ENCODE measurements at places on chromosomes 1 and 21.

DNA sequence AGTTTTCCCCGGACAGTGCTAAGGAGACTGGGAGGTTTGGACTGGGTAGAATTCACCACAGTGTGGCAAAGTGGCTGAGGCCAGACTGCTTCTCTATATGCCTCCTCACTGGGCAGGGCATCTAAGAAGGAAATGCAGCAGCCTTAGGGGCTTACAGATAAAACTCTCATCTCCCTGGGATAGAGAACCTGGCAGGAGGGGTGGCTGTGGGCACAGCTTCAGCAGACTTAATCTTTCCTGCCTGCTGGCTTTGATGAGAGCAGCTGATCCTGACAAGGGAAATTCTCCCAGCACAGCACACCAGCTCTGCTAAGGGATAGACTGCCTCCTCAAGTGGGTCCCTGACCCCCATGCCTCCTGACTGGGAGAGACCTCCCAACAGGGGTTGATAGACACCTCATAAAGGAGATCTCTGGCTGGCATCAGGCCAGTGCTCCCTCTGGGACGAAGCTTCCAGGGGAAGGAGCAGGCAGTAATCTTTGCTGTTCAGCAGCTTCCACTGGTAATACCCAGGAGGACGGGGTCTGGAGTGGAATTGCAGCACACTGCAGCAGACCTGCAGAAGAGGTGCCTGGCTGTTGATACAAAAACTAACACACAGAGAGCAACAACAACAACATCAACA, 25.2 kb downstream of the KIFAP3 start:
- peak; percentile 7 for DNase-seq

GRCh38 chr1:22922640-22923039, 50.0 kb downstream of the LACTBL1 start:
- no peak for DNase-seq

DNA sequence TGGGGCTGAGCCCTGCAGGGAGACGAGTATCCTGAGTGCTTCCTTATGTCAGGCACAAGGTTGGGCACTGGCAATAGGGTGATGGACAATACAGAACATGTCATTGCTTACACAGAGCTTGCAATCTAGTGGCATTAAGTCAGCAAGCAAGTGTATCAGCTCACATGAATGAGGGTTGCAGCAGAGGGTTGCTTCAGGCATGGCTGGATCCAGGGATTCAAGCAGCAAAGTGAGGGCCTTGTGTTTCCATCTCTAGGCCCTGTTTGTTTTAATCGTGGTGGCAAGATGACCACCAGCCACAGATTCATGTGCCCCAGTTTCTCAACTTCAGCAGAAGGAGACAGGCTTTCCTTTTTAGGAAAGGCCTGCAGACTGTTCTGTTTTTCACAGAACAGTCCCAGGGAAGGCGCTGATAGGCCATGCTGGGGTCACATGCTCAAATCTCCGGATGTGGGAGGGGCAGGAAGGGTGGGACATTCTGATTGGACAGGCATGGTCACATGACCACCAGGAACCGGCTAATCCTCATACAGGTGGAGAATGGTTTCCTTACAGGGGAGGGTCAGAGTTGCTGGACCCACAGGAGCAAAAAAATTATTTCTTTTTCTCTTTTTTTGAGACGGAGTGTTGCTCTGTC, 14.4 kb downstream of the PLOD1 start:
- DNase-seq, result no peak

- DNase-seq, result no peak
These were observed 31.9 kb downstream of the OTUD7B start for GRCh38 chr1:149978547-149979023.

- no peak for DNase-seq
These were observed 3.9 kb downstream of the NEGR1 start for GRCh38 chr1:72278461-72278860.

- DNase-seq, result no peak
These were observed 21.8 kb downstream of the RSPH1 start for GRCh38 chr21:42474043-42474831.

GRCh38 chr1:24386241-24386640, 27.3 kb downstream of the STPG1 start:
- peak; percentile 89 for DNase-seq

DNA sequence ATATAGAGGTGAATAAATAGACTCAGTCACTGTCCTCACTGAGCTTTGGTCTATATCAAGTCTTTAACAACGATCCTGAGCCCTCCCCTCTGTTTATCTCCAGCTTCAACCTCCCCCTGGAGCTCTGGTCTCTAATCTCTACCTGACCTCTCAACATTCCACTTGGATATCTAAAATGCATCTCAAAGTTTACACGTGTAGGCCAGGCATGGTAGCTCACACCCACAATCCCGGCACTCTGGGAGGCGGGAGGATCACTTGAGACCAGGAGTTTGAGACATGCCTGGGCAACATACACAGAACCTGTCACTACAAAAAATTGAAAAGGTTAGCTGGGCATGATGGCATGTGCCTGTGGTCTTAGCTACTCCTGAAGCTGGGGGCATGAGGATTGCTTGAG, 53.4 kb downstream of the GADD45A start:
- no peak for DNase-seq

DNA sequence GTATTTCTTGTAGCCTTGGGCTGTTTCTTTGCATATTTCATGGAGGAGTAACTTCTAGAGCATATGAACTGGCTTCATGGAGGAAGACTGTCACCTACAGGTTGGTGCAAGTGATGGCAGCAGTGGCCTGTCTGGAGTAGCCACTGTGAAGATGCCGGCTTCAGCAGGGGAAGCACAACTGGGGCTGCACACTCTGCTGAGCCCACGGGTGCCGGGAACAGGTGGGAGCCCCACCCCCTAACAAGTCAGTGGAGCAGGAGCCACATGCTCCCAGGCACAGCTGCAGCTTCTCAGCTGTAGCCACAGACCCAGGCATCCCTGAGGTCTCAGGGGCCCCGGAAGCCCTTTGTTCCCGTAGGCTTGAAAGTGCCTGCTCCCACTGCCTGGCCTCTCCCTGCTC, 43.2 kb upstream of the C1orf185 start:
- DNase-seq, result no peak

GRCh38 chr21:15669247-15669646, 60.5 kb upstream of the USP25 start:
- no peak for DNase-seq

DNA sequence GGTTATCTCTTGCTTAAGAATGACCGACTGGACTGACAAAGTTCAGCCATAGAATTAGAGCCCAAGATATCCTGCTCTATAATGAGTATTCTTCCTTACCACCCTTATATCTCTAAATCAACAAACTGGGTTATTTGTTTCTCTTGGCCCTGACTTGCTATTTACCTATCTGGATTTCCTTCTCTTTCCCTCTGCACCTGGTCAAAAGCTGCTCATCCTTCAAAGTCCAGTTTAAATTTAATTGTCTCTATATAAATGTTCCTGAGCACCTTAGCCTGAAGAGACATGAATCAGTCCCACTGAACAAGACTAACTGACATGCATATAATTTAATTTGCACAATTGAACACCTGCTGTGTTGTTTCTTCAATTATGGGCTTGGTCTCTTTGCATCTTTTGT, 127.1 kb upstream of the KCNJ15 start:
- DNase-seq, result no peak

- DNase-seq, result no peak
These were observed 19.6 kb upstream of the SLC26A9 start for GRCh38 chr1:205962821-205963221.
